MV-4-11 (cell line): ENCODE measurements at places on chromosomes 12 and 14.

- no peak for DNase-seq
These were observed 307.4 kb upstream of the NOVA1 start for GRCh38 chr14:26905229-26905628.

DNA sequence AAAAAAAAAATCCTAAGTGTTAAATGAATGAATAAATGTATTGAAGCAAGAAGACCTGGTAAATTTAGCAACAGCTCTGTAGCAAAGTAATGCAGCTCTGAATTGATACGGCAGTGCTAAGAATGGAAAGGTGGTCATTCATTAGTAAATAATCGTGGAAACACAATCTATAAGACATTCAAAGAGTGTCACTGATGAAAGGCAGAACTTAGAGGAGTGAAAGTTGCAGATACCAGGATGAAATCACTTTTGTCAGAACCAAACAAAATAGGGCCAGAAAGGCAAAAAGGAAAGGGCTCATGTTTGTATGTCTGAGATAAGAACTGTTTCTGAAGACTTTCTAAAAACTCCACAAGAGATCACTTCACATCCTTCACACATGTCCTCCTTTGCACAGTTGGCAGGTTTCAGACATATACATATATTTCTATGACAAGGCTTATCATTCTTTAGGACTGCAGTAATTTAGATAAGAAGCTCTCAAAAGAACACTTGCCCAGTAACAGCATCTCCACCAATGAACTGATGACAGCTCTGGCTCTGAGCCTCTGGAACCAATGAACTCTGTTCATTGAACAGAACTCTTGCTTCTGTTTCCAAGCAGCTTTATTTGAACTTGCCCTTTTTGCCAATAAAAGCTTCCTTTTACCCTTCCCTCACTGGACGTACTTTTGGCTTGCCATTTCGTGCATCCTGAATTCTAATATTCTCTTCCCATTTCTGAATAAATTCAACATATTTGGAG, 4.2 kb upstream of the LRR1 start:
- no peak for DNase-seq

GRCh38 chr12:96882862-96883261, 24.2 kb upstream of the NEDD1 start:
- peak; percentile 24 for DNase-seq

- no peak for DNase-seq
These were observed 8.0 kb downstream of the BORCS5 start for GRCh38 chr12:12364787-12365445.

GRCh38 chr12:31790759-31791158, 61.9 kb upstream of the AMN1 start:
- DNase-seq, result no peak
